ENCODE measurements at places on chromosomes 5 and 9.
A peak's percentile ranks its signal among the peaks of the same experiment; 100 is the strongest.

GRCh38 chr5:126384985-126385384 lies 38.2 kb upstream of the GRAMD2B start:
- peak; percentile 35 for DNase-seq

DNA sequence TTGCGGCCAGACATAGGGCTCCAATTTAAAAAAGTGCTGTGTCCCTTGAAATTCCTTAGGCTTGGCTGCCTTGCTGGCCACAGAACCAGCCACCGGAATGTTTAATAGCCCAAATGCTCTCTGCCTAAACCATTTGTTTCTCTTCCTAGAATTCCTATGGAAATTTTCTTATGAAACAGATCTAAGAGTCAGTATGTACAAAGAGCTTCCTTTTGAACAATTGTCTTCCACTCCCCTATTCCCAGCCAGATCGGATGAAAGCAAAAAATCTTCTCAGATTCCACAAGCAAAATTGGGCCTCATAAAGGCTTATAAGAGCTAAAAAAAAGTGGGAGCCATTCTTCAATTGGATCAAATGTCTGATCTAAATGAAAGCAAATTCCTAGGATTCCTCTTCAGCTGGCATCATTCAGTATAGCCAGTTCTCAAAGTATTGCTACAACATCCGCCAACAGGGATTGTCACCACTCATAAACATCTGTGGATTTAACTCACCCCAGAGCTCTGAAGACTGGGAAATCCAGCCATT lies 104.3 kb downstream of the CEMIP2 start:
- DNase-seq = no peak

DNA sequence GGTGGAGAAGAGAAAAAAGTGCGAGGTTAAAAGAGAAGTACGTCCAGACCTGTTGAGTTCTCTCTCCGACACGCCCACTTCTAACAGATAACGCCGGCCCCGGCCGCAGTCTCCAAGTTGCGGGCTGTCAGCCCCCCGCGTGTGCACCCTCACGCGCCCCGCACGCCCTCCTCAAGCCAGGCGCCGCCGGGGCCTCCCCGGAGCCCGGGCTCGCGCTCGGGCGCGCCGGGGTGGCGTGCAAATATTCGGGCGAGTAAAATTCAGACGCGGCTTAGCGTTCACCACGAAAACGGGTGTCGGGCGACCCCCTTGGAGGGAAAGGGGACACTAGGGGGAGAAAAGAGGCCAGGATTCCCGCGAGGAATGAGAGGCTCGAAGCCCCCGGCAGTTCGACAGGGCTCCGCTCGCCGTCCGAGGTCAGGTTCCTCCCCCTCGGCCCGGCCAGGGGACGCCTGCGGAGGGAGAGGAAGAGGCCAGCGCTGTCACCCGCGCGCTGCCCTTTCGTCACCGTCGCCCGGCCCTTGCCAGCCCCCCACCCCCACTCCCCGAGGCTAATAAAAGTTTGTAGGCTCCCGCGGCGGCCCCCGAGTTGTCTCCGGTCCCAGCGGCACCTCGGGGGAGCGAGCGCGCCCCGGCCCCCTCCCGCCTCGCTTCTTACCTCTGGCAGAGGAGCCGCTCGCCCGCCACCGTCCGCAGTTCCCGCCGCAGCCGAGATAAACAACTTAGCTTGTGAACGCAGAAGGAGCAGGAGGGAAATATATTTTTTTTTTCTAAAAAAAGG lies 743 bp downstream of the NR3C1 start:
- peak; percentile 43 for DNase-seq

- DNase-seq = peak; percentile 87
Observed at GRCh38 chr5:100595152-100595811, 60.1 kb downstream of the FAM174A start.

GRCh38 chr9:114777821-114778609 lies 27.8 kb downstream of the TNFSF15 start:
- no peak for DNase-seq

- DNase-seq = no peak
Observed at GRCh38 chr5:21070858-21071257, 1082.9 kb upstream of the CDH18 start.

DNA sequence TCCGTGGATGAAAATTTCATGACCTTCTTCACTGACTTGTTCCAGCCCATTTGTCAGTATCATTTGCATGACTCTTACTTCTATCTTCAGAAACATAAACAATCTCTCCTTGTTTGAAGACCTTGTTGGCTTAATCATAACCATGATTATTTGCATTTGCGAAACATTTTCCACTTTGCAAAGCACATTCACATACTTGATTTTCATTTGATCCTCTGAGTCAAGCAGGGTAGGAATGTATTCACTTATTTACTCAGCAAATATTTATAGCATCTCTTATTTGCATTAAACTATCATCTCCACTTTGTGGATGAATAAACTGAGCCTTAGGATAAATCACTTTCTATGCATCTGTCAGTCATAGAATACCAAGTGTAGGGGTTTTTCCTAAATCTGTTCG lies 343.0 kb upstream of the SGCD start:
- no peak for DNase-seq

GRCh38 chr5:127428748-127429147 lies 88.7 kb upstream of the PRRC1 start:
- DNase-seq = peak; percentile 51

DNA sequence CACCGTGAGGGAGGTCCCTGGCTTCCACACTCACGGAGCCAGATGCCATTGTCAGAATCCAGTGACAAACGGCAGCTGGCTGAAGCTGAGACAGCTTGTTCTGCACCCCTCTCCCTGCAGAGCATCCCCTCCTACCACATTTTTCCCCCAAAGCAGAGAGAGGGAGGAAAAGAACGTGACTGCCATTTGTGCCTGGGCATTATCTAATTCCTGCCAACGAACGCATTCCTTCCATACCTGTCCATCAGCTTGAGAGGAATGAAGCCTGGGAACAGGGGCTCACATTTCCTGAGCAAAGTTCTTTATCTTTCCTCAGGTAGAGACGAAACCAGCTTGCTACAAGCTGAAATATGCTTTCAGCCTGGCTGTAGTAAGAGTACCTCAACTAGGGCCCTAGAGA lies 175.4 kb downstream of the SLIT3 start:
- peak; percentile 64 for DNase-seq

DNA sequence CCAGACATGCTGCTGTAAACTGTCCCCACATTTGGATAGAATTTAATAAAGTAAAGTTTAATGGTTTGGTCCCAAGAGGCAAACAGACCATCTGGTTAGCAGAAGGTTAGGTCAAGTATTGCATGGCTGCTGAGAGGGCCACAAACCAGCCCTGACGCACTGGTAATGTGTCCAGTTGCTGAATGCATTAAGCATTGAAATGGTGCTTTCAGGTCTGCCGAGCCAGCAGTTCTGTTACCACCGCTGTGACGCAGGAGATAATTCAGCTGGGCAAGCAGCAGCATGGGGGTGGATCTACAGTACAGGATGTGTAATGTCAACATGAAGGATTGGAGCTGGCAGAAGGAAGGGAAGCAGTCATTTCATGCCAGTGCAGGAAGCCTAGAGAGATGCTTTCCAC lies 16.0 kb downstream of the ZNF462 start:
- DNase-seq = peak; percentile 93

GRCh38 chr9:79684711-79685575 lies 113.2 kb downstream of the TLE4 start:
- DNase-seq = no peak

GRCh38 chr9:37382161-37382981 lies 40.1 kb upstream of the GRHPR start:
- no peak for DNase-seq

Measured in umbilical cord (tissue), 2 donors.